DMS53 (cell line): ENCODE measurements at places on chromosomes 7 and 10.

- DNase-seq = no peak
Measured at GRCh38 chr10:614790-615582, 74.5 kb downstream of the DIP2C start.

- no peak for DNase-seq
Measured at GRCh38 chr10:36469585-36469984, 655.8 kb upstream of the ANKRD30A start.

- no peak for DNase-seq
Measured at GRCh38 chr7:130410868-130411541, 29.8 kb downstream of the CEP41 start.

DNA sequence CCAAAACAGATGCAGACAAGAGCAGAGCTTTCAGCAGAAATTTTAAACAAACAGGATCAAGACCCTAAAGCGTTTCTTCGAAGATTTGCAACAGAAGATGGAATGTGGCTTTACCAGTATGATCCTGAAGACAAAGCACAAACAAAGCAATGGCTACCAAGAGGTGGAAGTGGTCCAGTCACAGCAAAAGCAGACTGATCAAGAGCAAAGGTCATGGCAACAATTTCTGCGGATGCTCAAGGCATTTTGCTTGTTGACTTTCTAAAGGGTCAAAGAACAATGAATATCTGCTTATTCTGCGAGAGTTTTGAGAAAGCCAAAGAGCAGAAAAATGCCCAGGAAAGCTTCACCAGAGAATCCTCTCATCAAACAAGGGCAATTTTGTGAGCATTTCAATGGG is 130.4 kb downstream of the MBL2 start:
- no peak for DNase-seq

DNA sequence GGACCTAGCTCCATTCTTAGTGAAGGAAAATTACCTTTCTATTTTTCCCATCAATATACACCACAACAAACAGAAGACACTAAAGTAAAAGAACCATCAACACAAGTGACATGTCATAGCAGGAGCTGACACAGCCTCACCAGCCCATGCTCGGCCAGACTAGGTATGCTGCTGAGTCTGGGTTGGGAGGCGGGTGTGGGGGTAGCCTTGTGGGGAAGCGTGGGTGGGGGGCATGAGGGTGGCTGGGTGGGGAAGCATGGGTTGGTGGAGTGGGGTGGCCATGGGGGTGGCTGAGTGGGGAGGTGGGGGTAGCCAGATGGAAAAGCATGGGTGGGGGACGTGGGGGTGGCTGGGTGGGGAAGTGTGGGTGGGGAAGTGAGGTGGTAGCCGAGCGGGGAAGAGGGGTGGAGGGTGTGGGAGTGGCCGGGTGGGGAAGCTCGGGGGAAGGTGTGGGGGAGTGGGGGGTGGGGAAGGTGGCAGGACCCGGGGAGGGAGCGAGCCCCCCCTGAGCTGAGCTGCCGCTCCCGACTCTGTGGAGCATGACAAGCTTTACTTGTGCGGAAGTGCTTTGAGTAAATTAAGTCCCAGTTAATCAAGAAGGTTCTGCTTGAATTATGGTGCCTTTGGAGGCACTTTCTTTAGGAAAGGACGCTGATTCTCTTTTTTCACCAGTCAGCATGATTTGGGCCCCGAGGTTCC is 294.6 kb upstream of the ZNF32 start:
- no peak for DNase-seq

DNA sequence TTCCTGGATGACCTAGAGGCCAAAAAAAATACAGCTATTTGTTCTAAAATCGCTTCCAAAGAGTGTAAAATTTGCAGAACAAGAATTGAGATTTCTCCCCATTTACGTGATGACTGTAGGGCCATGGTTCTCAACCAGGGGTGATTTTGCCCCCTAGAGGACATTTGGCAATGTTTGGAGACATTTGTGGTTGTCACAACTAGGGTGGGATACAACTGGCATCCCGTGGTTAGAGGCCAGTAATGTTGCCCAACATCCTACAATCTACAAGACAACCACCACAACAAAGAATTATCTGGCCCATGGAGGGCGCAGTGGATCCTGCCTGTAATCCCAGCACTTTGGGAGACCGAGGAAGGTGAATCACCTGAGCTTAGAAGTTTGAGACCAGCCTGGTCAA is 22.8 kb upstream of the MALSU1 start:
- DNase-seq = peak; percentile 30

DNA sequence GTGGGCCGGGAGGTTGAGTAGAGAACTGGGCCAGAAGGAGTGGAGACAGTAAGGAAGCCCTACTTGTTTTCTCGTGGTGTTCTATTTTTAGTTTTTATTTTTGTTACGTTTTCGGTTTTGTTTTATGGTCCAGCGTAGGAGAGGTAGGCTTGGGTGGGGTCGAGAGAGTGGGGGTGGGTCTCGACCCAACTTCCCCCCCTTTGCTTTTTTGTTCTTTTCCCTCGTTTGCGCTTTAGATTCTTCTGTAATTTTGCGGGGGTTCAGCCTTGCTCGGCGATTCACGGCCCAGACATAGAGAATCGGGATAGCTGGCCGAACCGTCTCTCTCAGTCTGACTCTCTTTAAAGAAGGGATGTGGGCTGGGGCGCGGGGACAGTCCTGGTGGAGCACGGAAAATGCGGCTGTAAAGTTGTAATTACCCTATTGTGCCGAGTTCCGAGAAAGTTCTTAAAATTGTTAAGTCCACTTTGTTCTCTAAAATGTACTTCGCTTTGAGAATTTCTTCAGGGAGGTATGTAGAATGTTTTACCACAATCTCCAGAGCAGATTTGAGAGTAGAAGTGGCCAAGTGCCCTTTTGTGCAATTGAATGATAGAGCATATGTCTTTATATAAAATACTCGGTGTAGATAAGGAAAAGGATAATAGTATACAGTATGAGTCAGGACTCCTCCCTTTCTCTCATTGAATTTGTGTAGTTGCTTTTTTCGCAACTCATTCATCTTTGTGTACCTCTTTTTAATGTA is 816 bp downstream of the DMTF1 start:
- DNase-seq = peak; percentile 69

DNA sequence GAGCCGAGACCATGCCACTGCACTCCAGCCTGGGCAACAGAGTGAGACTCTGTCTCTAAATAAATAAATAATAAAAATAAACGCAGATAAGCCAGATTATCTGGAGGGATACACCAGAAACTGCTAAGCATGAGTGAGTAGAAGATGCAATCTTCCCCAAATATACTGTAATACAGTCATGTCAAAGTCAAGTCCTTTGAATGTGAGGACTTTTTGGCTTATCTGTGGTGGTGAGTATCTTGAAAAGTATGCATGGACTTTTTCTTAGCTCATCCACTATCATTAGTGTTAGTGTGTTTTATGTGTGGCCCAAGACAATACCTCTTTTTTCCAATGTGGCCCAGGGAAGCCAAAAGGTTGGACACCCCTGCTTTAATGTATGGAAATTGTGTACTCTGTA is 44.7 kb upstream of the PITRM1 start:
- DNase-seq = no peak
